ENCODE measurements at places on chromosomes 16 and 17.

DNA sequence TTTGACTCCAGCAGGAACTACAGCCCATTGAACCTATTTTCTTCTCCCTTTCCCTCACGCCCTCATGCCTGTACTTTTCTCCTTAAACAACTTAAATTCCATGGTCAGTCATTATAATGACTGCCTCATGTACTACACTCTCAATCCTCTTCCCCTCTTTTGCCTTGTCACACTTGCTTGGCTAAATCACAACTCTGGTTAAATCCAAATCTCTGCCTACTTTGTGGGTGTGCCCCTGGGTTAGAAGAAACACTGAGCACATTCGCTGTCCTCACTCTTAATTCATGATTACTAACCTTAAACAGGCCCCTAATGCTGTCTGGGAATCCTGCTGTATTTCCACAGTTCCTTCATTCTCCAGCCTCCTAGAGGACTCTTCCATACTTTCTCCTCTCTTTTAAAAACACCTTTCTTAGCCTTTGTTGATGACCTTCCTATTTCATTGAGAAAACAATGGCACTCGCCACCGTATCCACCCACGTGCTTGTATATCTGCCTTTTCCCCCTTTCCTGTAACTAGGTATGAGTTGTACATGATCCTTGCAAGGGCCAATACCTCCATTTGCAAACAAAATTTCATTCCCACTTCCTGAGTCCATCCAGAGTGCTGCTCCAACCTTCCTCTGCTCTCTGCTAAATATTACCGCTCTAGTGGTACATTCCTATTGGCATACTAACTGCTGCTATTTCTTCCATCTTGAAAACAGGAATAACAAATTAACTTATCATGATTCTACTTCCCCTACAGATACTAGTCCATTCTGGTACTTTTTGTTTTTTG is 28.9 kb downstream of the ZNRF1 start:
- no peak for DNase-seq

DNA sequence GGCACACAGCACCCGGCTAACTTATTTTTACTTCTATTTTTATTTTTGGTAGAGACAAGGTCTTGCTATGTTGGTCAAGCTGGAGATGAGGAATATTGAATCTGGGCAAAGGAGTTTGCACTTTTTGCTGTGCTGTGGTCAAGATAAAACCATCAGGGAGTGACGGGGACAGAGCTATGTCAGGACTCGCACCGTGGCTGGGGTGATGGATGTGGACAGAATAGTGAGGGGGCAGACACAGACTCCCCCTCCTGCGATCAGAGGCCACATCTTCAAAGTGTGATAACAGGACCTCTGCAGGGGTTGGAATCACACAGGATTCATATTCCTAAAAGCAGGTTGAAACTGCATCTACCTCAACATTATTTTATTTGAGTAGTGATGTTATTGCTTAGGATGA is 25.6 kb downstream of the IL21R start:
- DNase-seq: no peak

DNA sequence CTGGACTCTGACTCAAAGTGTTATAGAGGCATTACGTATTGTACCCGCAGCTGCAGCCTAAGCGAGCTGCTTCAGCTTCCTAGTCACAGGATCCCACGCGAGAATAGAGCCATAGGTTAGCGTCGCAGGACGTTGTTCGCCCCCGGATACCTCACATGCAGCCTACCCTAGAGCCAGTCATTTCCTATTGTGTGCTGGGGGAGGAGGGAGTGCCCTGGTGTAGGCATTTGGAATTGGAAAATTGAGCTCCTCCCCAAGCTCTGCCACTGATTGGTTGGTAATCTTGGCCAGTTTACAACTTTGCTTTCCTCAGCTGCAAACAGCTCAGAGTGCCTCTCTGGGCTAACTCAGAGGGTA is 530 bp downstream of the NAA60 start:
- no peak for DNase-seq

- no peak for DNase-seq
Observed at GRCh38 chr17:57985675-57985974, 2.4 kb downstream of the VEZF1 start.

DNA sequence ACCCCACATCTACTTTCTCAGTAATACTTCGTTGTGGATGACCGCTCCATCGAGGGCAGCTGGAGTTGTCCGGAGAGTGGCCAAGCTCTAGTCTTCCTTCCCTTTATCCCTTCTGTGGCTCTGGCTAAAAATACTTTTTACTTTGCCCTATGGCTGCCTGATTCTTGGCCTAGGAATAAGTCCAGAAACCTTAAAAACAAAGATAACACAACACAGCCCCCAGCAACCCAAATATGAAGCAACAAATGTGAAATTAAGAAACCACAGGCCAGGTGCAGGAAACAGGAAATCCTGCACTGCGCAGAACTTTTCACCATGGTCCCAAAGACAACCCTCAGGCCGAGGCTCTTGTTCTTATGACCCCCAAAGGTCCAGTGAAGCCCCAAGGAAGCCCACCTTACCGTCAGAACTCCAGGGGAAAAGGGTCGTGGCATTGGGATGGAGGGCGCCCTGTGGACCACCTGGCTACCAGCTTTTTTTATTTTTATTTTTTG is 26.0 kb downstream of the TK2 start:
- DNase-seq: no peak

DNA sequence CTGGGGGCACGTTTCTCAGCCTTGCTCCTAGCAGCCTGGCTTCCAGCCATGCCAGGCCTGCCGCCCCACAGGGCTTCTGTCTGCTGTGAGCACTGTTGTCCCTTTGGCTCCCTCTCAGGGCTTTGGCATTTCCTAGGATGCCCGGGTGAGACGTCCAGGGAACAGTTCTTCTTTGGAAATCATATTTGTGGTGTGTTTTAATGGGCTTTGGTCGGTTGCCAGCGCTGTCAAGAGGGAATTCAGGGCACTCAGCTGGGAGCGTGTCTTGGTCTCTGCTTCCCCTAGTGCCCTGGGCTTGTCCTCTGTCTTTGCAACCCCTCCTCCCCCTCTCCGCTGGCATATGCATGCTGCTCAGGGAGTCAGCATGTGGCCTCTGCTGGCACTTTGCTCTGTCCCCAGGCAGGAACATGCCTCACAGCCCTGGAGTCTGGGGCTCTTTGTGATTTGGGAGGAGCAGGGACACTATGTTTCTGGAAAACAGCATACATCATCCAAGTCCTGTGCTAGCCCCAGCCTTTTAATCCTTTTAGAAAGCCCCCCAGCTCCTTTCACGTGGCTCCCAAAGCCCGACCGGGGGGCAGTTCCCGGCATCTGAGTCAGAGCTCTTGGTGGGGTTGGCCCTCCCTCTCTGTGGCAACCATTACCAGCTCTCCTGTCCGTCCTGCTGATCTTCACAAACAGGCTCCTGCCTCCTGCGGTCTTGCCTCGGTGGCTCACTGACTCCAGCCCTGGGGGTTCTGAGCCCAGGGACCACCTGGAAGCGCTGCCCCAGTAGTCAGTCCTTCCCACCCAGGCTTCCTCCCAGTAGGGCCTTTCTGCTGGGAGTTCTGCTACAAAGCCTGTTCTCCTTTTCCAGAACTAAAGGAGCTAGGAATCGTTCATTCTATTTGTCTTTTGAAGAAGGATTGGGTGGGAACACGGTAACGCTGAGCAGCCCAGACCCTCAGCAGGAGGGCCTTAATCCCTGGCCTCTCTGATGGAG is 26.7 kb downstream of the SAP30BP start:
- no peak for DNase-seq

DNA sequence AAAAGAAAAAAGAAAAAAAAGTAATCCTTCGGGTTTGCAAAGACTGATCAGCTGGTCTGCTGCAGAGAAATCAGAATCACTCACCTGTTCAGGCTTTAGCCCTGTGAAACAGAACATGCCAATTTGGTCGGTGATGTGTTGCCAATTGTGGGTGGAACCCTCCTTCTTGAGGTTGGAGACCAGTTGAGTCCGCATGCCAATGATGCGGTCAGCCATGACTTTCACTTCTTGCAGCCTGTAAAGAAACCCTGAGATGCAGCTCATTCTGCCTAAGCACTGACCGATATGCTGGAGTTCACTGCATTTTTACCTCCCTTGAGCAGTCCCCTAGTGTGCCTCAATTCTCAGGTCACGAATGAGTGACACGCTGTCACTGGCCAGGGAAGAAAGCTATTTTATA is 24.8 kb upstream of the SLC38A7 start:
- no peak for DNase-seq

DNA sequence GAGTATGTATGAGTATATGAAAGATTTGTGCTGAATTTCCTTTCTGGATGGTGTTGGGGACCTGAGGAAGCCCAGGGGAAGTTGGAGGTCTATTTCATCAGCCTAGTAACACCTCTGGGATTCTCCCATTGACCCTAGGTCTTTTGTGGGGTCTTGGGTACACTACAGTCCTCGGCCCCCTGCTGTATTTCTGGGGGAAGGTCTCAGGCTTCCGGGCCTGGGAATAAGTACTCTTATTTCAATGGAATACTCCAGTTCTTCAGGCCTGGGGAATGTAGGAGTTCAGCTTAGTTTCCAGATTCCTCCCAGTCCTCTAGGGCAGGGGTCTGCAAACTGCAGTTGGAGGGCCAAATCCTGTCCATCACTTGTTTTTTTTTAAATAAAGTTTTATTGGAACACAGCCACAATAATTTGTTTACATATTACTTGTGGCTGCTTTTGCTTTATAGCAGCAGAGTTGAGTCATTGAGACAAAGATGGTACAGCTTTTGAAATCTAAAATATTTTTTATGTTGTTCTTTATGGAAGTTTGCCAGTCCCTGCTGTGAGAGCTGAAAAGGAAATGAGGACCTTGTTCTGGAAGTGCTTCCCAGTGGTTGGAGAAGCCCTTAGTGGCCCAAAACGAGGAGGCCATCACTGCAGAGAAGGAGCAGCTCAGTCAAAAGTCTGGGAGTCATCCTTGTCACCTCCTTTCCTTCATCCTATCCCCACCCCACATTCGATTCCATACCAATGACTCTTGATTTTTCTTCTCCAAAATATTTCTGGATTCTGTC is 142.5 kb upstream of the HS3ST2 start:
- no peak for DNase-seq

DNA sequence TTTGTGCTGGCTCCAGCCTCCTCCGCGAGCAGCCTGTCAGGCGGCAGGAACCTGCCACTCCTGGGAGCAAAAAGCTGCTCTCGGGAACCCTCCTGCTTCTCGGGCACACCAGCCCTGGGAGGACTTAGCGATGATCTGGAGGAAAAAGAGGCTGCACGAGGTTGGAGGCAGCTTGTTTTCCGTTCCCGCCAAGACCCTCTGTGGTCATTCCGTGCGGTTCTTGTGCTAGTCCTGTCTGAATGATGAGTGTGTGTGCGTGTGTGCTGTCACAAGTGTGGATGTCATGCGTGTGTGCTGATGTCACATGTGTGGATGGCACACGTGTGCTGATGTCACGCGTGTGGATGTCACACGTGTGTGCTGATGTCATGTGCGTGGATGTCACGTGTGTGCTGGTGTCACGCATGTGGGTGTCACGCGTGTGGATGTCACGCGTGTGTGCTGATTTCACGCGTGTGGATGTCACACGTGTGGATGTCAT is 150.0 kb downstream of the NPIPB11 start:
- no peak for DNase-seq

DNA sequence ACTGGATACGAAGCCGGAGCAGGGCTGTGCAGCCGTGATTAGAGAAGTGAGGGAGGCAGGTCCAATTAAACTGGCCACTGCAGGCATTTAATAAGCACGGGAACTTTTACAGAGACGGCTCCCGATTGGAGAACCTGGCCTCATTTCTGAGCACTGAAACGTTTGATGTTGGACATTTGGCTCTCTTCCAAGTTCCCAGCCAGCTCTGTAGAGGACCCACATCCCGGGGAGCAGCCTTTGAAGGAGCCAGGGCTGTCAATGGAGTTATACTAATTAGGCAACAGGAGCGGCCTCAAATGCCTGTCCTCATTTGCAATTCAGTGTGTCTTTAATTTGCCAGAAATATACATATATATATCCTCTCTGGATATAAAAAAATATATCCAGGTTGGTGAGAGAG is 499.4 kb upstream of the C16orf82 start:
- DNase-seq: no peak

DNA sequence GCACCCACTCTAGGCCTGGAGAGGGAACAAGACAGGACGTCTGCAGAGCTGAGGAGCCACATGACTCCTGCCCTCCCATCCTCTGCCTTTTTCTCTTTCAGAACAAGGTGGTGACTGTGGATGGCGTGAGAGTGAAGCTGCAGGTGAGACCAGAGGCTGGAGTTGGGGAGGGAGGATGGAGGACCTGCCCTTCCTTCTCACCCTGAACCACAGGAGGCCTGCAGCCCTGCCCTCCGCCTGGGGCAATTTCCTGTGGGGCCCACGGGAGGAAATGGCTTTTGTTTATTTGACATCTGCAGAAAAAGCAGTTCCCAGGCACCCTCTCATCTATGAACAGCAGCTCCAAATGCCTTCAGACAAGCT is 5.1 kb downstream of the RAB37 start:
- no peak for DNase-seq

- DNase-seq: no peak
Observed at GRCh38 chr16:16095646-16096045, 127.6 kb downstream of the ABCC6 start.

DNA sequence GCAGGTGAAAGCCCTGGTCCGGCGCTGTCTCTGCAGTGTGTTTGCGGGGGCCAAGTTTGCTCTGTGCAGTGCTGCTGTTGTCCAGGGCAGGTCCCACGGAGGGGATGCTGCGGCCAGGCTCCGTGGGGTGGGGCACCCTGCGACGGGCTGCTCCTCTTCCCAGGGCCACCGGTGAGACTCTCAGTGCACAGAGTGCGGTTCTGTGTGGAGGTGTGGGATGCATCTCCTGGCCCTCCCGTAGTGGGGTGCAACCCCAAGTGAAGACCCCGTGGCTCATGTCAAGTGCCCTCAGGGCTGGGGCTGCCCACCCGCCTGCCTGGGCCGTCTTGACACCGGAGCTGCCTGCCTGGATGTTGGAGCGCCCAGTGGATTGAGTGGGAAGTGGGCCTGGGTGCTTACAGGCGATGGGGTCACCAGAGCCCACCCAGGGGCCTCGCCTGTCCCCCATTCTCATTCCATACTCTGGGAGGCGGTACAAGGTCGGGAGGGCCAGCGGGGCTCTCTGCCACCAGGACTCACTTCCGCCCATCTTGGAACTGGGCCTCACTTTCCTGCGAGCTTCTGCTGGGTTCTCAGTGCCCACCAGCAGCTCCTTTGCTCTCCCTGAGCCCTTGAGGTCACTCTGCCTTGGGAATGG is 119.9 kb downstream of the BANP start:
- DNase-seq: no peak

- no peak for DNase-seq
Observed at GRCh38 chr16:85391769-85392583, 221.1 kb upstream of the GSE1 start.

- no peak for DNase-seq
Observed at GRCh38 chr16:23371368-23371767, 69.3 kb downstream of the SCNN1B start.

- DNase-seq: no peak
Observed at GRCh38 chr17:17151962-17152361, 54.2 kb downstream of the PLD6 start.

GRCh38 chr16:86786338-86786737 is 208.0 kb downstream of the FOXL1 start:
- DNase-seq: no peak

DNA sequence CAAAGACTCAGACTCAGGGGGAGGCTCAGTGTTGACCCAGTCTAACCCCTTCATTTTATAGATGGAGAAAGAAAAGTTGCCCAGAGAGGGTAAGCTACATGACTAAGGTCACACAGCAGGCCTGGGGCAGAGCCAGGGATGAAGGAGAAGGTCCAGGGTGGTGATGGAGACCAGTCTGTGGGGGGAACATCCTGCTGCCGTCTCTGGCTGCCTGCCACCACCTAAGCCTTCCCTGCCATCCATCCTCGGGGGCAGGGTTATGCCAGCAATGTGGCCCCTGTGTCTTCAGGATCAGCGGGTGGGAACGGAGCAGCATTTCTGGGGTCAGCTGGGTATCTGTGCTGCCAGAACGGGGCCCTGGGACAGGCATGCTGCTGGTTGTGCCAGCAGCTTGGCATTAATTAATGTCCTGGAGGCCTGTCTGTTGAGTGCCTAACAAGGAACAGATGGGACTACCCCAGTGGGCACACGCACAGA is 5.5 kb downstream of the DOK4 start:
- no peak for DNase-seq
